ENCODE measurements at places on chromosomes 16 and 17. TPM values are rescaled to one million over a fixed set of nuclear protein-coding genes. Genes with fewer than 3 reads are reported as not detected.

Gene RNF222
- total RNA-seq: 0.18 TPM

Gene RASD1
- total RNA-seq: 2.0 TPM

Gene KRT36
- not detected for total RNA-seq

Gene OR1A1
- not detected for total RNA-seq

DNA sequence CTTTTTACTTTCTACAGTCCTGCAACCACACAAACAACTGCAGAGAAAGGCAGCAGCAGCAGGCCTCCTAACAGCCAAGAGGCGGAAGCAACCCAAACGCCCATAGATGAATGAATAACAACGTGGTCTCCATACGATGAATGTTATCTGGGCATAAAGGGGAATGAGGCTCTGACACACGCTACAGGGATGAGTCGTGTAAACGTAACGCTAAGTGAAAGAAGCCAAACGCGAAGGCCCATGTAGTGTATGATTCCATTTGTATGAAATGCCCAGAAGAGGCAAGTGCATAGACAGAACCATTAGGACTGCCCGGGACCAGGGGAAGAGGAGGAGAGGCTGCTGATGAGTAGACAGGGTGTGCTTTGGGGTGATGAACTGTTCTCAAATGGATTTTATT lies 94.8 kb upstream of the DNAH17 start:
- DNase-seq: no peak

- no peak for DNase-seq
Measured at GRCh38 chr16:31376705-31377104, 16.4 kb upstream of the ITGAD start.
